ENCODE measurements at places on chromosomes 6 and 20.
A peak's percentile ranks its signal among the peaks of the same experiment; 100 is the strongest.

DNA sequence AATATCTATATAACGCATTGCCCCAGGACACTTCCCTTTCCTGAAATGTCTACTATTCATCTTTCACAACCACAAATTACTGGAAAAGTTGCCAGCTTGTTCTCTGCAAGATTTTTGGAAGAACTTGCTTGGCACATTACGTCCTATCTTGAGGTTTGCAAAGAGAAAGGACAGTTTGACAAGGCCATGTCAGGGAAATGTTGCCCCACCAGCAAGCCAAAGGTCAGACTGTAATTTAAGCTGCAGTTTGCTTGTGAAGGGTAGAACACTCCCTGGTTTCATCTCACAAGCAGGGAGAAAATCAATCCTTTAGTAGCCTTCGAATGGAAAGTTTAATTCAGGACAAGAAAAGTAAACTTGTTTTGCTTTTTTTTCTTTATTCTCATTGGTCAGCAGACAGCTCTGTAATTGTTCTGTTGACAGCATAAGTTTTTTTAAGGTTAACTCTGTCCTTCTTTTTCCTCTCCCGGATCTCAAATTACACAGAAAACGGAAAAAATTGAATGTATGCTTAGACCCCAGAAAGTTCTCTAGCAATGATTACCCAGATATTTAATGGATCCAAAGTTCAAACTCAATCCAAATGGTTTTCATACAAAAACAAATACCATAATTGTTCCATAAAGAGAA is 541.8 kb upstream of the NRSN1 start:
- no peak for DNase-seq

- no peak for DNase-seq
Measured at GRCh38 chr20:38159566-38159956, 5.5 kb downstream of the TGM2 start.

DNA sequence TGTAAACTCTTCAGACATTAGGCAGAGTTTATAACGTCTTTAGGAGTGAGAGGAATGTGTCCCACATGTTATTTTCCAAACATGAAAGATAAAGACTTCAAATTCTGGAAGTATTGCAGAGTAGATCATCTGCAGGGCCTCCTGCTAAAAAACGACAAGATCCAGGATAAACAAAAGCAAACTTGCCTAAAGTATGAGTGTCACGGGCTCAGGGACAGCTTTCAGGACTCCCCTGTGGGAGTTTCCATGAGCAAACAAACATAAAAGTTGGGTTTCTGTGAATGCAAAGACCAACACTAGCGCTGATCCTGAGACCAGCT is 76.9 kb downstream of the TXNDC5 start:
- no peak for DNase-seq

DNA sequence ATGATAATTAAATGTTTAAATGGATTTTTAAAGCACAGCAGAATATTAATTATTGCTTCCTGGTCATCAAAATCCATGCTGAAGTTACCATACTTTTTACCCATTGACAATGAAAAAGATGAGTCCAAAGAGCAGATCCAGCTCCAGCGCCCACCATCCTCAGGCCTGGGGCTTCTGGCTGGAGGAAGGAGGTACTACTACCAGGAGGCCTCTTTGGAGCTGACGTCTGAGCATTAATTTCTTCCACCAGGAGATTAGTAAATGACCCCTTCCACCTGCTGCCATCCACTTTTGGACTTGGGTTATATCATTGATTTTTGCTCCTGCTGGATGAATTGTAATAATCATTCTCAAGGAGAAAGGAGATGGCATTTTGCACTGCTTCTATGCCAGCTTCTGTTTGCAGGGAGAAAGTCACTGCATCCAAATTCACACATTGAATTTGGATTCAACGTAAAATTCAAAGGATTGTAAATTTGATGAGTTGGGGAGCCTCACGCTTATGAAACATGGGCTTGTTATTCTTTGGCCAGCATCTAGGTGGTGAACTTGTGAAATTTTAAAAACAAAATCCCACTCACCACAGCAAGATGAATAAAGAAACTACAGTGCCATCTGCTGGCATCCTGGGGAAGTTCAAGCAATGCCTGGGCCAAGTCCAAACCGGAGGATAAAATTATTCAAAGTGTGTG is 121.8 kb downstream of the SASH1 start:
- DNase-seq: peak; percentile 62

GRCh38 chr6:14880677-14881076 is 365.2 kb upstream of the JARID2 start:
- no peak for DNase-seq

GRCh38 chr6:68778356-68779020 is 143.4 kb downstream of the ADGRB3 start:
- no peak for DNase-seq

GRCh38 chr6:168528474-168529095 is 87.6 kb downstream of the SMOC2 start:
- no peak for DNase-seq

DNA sequence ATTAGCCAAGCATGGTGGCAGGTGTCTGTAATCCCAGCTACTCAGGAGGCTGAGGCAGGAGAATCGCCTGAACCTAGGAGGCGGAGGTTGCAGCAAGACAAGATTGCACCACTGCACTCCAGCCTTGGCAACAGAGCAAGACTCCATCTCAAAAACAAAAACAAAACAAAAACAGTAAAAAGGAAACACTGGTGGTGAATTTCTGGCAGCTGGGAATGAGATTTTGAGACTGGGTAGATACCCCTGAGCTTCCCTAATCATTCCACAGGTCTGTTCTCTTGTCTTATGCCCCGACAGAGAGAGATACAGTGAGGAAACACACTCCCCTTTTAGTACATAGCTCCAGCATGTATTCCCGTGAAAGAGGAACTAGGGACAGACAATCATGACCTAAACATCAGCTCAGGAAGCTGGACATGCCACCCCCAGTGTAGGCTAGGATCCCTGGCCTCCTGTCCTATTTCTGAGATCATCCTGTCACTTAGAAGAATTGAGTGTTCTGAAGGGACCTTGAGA is 9.6 kb downstream of the MAN1A1 start:
- no peak for DNase-seq

DNA sequence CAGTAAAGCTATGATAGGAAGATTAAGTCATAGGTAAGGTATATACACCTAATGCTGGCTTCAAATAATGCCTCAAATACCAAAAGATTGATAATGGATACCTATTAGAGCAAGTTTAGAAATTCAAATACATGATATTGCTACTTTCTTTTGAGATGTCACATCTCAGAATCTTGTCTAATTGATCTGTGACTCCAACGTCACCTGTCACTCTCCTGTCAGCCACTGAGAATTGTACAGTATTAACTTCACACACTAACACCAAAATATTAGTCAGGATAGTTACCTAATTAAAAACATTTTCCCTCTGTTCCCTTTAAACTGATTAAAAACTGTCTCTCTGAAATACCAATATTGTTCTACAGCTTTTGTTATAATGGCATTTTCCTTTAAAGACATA is 575.5 kb upstream of the ID4 start:
- no peak for DNase-seq

DNA sequence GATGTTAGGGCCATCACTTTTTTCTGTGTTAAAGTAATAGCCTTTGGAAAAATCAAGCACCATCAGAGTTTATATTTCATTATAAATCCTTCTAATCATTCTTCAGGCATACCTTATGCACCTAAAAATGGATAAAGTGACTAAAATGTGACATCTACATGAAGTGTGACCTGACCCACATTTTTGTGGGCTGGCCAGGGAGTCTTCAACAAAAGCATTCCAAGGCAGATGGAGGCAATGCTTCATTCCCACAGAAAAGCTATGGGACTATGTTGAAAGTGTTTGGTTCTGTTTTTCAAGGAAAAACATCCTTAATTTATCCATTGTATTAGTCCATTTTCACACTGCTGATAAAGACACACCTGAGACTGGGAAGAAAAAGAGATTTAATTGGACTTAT is 58.8 kb upstream of the LTV1 start:
- DNase-seq: no peak

- no peak for DNase-seq
Measured at GRCh38 chr6:144378437-144378836, 93.3 kb downstream of the UTRN start.

- no peak for DNase-seq
Measured at GRCh38 chr6:38987503-38987902, 61.1 kb upstream of the GLP1R start.

DNA sequence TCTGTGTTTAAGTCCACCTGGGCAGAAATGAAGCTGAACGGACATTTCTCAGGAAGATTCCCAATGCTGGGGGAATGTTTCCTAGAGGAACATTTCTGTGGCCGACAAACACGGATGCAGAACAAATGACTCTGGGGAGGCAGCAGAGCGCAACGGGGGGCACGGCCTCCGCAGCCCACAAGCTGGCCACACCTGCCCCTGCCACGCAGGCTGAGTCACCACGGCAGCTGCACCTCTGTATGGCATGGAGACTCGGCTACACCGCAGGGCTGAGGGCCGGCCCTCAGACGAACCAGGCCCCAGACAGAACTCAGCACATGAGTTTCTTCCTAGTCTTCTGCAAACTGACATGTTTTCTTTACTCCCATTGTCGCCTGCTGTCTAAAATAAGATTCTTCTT is 10.0 kb upstream of the PRR18 start:
- no peak for DNase-seq

DNA sequence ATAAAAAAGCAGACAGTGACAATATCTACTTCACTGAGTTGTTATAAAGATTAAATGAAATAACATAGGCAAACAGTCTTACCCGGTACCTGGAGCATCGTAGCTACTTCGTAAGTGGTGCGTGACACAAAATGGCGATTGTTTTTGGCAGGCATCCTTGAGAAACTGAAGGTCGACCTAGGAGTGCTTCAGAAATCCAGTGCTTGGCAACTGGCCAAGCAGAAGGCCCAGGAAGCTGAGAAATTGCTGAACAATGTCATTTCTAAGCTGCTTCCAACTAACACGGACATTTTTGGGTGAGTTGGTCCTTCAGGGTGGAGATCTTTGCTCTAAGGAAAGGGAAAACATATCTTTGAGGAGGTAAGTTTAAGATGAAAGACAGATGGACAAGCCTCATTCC is 4.8 kb downstream of the BPIFA2 start:
- no peak for DNase-seq

DNA sequence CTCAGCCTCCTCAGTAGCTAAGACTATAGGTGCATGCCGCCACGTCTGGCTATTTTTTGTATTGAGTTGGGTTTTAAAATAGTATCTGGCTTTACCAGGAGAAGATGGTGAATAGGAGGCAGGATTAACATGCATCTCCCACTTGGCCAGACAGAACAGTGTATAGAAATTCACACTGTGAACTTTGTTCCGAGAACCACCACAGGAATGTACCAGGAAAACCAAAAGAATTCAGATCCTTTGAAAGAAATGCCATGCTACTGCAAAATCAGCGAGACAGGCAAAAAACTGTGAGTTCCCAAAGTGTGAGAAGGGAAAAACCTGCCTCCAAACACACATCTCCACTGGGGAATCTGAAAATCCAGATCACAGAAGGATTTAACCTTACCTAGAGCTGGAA is 327.6 kb downstream of the NKAIN2 start:
- DNase-seq: no peak

Data from B cell (primary cell).